ENCODE measurements at places on chromosomes 7 and 10.

- no peak for DNase-seq
These were observed 122.4 kb downstream of the GFRA1 start for GRCh38 chr10:116150606-116151005.

- no peak for DNase-seq
These were observed 58.1 kb downstream of the CCNY start for GRCh38 chr10:35394411-35394851.

GRCh38 chr10:78109210-78109609 is 75.5 kb downstream of the RPS24 start:
- no peak for DNase-seq

DNA sequence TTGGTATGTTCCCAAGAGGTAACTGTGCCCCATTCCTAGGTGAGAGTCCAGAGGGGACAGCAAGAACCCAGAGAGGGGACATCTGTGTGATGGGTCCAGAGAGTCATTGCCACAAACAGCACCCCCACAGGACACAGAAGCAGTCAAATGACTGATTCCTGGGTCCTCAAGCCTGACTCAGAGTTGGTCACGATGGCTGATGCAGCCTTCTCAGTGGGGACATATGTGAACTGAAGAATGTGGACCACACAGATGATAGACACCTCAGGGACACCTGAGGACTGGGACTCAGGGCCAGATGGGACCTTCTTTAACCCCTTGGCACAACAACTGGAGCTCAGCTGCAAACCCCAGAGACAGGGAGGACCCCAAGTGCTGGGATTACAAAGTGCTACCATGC is 96.5 kb downstream of the STRA8 start:
- no peak for DNase-seq

DNA sequence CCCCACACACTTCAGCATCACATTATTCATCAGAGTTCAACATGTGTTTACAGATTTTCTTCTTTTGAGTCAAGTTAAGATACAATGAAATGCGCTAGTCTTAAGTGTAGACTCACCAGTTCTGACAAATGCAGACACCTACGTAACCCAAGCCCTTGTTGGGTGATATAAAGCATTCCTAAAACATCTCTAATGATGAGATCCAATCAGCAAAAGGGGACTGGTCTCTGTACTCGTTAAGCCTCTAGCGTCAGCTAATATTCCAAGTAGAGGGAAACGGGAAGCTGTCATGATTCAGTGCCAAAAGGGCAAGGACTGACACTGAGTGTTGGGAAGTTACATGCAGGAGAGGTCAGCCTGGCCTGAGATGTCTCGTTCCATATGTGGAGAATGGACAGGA is 38.7 kb upstream of the TRIL start:
- DNase-seq = no peak

GRCh38 chr7:106187613-106188350 is 75.7 kb upstream of the SYPL1 start:
- peak; percentile 38 for DNase-seq

DNA sequence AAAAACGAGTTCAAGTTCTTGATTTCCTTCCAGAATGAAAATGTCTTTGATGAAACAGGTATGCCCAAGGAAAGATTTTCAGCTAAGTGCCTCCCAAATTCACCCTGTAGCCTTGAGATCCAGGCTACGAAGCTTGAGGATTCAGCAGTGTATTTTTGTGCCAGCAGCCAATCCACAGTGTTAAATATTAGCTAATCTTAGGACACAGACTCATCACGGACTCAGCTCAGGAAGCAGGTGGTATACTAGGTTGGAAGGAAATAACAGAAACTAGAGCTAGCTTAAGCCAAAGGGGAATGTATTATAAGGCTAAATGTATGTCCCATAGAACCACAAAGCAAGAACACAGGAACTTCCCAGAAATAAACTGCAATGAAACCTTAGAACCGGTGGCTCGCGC is 151.0 kb upstream of the PRSS1 start:
- no peak for DNase-seq

- DNase-seq = no peak
These were observed 15.5 kb downstream of the ARMH3 start for GRCh38 chr10:102040305-102041050.

DNA sequence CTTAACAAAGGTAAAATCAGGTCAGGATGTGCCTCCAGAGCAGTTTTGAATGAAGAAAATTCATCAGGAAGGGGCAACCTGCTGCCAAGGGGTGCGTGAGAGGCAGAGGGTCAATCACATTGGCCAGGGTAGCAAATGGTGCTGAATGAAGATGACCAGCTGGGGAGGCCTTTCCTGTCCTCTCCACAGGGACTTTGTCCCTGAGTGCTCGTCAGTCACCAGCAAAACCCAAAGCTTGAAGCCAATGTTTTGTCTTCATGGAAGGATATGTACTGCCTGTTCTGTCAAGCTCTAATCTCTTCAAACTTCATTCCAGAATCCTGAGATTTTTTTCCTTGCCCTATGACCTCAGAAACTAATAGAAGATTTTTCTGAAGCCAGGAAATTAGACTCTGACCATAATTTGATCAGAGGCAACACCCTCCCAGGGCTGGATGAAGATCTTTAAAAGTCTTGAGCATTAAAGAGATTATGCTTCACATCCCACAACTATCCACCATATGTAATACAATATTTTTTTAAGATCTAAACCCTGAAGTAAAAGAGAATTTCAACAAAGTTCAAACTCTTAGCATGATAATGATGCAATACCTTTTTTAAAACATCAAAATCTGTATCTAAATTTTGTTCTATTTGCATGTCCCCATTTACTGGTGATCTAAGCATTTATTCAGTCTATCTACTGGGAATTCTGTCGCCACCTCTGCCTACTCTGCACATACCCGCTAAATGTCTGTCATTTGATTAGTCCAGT is 243.0 kb downstream of the SNX13 start:
- DNase-seq = no peak

DNA sequence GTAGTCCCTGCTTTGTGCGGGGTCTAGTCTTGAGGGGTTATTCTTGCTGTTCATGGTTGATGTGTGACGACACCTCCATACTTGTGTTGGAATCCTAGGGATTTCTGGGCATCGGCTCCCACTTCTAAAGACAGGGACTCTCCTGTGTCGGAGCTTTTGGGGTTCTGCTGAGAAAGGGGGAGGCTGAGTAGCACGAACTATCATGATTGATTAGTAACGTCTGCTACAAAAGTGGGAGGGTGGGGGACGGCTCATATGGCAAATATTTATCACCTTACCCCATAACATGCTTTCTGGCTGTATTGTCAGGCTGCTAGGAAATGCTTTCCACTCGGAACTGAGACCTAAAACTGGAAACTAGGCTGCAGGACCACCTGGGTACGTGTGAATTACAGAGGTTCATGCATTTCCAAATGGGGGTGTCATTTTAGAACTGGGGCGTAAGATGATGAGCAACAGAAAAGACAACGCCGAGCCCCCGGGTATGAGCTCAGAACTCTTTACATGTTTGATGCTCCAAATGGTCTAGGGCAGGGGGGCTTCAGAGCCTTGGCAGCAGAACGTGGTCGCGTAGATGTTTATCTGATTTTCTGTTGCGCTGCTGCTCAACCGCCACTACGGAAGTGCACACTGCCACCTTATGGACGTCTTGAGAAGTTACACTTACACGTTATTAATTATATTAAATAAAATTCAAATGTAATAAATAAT is 15.1 kb upstream of the NME8 start:
- peak; percentile 68 for DNase-seq

DNA sequence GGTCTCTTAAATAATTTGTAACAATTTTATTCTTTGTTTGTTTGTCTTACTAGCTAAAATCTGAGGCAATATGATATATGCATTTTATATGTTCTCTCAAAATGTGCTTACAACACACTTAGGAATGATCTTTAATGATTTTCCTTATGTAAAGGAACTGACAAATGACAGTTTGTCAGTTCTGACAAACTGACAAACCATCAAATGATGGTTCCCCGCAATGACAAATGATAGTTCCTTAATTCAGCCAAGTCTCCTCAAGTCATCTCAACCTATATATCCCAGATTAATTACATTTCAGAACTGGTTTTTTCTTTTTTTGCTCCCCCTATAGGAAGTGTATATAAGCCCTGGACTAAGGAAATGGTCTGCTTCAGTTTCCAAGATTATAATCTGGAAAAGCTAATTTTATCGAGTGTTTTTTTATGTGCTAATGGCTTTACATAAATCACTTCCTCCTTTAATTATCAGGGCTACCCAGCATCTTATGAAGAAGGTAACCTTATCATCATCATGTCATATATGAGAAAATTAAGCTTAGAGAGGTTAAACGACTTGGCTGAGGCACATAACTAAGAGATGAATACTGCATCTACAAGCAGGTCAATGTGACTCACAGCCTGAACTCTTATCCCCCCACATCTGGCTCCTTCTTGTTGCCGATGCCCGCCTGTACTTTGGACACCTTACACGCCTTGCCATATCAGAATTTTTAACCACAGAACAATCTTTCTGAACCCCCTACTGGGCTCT is 75.1 kb downstream of the RELN start:
- no peak for DNase-seq
